Effector memory CD4-positive, alpha-beta T cell (primary cell): ENCODE measurements at places on chromosomes 5 and 9.

GRCh38 chr9:14238518-14238917 is 75.4 kb downstream of the NFIB start:
- no peak for DNase-seq

DNA sequence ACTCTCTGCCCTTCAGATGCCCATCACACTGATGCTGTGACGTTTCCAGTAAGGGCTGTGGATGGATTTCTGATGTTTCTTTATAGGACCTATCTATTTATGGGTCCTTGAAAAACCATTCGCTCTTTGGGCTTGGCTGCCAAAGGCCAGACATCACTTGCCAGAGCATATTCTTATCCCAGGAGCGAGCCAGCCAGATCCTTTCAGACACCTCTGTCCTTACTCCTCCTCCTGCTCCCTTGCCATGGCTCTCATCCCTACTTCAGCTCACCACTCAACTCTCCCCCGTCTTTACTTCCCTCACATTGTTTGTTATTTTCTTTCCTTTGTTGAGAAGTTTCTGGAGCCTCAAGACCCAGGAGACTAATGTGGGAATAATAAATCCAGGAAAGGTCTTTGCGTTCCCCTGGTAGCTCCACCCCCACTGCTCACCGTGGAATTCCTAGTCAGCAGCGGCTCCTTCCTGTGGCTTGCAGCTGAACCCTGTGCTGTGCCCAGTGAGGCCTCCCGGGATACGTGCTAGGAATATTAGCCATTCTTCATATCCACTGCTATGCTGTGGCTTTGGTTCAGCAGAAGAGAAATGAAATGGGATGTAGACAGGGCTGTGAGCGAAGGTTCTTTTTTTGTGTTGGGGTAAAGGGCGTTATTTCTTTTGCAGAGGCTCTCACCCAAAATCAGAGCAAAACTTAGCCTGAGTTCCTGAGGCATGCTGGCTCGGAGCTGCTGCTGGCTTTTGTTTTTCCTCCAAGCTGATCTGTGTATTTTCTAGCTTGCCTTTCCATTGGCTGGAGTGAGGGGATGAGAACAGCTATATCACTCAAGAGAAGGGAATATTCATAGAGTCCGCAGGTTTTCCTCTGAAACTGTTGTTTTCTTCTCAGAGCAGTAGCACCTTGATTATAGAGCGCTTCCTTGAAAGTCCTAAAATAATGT is 171.1 kb downstream of the SAXO1 start:
- no peak for DNase-seq

DNA sequence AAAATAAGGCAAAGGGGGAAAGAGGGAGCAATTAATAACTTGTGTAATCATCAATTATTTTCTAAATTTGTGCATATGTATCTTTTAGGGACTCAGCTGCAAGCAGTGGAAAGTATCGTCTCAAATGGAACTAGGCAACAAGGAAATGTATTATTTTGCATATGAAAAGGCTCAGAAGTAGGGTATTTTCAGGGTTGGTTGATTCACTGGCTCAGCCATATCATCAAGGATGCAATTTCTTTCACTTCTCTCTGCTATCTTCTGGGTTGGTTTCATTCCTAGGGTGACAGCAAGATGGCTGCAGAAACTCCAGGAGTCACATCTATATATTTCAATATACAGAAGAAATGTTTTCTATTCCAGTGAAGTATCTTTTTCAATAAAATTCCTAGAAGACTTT is 509.8 kb downstream of the DMAC1 start:
- no peak for DNase-seq

DNA sequence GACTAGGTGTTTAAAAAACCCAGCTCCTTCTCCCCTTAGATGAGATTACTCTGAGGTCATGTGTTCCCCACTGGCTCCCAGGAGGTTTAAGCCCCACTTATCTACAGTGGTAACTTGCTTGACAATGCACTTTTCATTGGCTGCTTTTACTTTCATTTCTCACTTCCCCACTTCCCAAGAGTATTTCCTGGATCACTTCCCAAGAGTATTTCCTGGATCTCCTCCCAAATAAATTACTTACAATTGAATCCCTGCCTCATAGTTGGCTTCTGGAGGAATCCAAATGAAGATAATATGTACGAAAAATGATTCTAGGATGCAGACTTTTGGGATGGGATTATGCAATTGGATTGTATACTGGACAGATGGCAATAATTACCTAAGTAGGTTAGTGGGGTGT is 47.1 kb upstream of the CHSY3 start:
- no peak for DNase-seq

GRCh38 chr5:179865491-179866240 is 7.0 kb upstream of the MRNIP start:
- DNase-seq: no peak

DNA sequence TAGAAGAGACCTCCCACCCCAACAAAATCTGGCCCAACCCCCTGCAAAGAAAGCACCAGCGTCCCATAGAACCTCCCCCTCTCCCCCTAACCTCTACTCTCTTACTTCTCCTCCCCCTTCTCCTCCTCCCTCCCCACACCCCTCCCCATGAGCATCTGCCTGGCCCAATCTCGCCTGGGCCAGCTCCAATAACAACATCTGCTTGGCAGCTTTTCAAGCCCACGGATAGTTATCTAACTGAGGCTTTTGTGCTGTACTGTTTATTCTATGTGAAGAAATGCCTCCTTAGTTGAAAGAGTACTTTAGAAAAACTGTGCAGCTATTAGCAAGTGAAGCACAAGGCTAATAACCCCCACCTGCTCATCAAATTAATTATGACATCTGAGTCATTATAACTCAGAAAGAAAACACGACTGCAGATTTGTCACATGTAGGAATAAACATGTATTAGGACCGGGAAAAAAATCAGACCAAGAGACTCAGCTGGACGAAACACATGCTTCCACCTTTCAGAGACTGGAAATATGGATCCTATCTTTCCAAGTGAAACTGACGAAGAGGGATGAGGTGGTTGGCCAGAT is 42.8 kb downstream of the NFIB start:
- no peak for DNase-seq

DNA sequence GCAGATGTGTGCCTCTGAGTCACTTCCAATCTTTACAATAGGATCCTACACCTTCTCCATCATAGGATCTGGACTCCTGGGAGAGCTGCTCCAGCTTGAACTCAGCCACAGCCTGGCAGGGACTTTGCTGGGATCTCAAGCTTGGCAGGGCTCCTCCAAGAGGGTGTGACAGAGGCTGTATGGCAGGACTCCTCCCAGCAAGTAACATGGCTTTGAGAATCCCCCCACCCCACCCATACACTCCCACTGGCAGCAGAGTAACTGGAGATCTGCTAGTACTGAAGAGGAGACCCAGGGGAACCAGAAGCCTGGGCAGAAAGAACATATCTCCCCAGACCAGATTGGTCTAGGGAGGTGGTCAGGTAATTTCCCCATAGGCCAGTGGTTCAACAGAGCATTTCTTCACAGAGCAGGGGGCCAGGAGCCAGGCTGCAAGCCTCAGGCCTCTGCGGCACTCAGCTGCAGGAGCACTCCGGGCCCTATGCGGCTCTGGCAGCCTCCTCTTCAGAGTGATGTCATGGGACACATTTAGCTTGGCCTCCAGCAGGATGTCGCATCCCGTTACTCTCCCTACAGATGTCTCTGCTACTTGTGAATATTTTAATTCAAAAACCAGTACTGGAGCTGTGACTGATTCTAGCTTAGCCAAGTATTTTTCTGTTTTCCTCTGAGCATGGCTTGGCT is 1.7 kb upstream of the ACSL6 start:
- DNase-seq: no peak

GRCh38 chr9:136174779-136175615 is 29.9 kb downstream of the LHX3 start:
- no peak for DNase-seq

DNA sequence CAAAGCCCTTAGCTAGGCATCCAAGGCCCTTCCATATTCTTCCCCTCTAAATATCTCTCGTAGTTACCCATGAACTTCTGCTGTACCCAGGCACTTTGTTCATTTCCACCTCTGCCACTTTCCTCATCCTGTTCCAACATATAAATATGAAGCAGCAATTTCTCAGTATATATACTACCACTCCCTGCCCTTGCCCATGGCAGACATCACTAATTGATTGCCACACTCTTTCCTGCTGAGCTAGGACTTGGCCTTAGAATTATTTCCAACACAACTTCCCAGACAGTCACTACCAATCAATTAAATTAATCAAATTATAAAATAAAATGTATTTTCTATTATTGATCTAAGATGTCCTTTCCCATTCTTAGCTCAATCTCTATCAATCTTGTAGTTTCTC is 8.5 kb downstream of the INSYN2B start:
- no peak for DNase-seq

DNA sequence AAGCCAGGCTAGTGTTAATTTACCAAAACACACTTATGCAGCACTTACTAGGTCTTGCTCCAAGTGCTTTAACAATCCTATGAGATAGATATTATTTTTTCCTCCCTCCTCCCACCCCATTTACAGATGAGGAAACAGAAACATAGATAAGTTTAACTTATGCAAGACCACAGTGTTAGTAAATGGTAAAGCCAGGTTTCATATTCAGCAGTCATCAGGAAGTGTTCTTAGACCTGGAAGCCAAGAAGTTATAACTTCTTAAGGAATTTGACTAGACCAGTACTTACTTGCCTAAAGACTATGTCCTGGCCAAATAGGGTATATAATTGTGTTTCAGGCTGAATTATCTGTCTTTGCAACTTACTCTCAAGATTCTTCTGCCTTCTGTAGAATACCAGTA is 15.9 kb downstream of the ABHD17B start:
- no peak for DNase-seq

GRCh38 chr5:116524966-116525365 is 49.7 kb downstream of the SEMA6A start:
- no peak for DNase-seq

DNA sequence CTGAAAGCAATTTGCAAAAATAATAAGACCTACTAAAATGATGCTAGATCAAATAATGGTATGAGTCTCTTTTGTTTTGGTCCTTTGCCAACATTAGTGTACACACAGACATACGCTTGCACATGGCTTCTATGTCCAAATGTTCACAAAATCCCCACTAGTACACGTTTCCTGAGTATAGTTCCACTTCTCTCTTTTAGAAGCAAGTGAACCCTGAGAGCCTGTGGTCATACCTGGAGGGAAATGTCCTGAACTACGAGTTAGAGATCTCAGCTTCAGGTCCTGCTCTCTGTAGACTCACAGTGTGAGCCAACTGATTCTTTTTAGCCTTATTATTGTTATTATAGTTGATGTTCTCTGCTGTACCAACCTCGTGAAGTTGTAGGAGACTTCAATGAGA is 47.3 kb upstream of the ACTBL2 start:
- DNase-seq: no peak

DNA sequence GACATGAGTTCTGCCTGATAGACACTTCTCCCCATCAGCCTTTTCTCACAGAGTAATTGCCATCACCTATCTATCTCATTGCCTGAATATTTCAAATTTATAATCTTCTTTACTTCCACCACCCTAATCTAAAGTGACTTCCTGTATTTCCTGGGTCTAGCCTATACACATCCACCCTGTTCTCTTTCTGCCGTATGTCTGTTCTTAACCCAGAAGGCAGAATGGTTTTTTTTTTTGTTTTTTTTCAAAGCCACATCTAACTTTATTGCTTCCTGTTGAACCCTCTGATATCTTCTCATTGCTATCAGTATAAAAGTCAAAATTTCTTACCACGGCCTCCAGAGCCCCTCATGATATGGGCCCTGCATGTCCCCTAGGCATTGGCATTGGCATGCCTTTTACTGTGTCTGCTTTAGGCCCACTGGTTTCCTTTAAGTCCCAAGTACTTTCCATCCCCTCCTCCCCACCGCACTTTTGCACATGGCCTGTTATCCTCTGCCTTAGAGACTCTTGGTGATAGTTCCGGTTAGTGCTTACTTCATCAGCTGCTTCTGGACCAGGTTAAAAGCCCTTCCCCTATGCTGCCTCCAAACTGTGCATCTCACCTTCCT is 159.9 kb downstream of the MAN2A1 start:
- no peak for DNase-seq

DNA sequence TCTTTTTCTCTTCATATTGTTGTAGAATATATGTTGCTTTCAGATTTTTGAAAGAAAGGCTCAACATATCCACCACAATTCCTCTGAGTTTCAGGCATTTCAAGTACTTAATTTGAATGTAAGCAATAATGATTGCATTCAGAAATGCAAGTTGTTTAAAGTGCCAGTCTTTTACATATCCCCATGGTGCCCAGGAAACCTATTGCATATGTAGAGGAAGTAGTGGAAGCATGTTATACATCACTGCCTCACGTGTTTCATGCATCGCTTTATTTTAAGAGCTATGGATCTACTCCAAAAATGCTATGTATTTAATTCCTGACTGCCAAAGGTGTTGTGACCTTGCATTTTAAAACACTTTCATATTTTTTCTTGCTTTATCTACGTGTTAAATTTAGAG is 28.1 kb downstream of the CPEB4 start:
- no peak for DNase-seq

DNA sequence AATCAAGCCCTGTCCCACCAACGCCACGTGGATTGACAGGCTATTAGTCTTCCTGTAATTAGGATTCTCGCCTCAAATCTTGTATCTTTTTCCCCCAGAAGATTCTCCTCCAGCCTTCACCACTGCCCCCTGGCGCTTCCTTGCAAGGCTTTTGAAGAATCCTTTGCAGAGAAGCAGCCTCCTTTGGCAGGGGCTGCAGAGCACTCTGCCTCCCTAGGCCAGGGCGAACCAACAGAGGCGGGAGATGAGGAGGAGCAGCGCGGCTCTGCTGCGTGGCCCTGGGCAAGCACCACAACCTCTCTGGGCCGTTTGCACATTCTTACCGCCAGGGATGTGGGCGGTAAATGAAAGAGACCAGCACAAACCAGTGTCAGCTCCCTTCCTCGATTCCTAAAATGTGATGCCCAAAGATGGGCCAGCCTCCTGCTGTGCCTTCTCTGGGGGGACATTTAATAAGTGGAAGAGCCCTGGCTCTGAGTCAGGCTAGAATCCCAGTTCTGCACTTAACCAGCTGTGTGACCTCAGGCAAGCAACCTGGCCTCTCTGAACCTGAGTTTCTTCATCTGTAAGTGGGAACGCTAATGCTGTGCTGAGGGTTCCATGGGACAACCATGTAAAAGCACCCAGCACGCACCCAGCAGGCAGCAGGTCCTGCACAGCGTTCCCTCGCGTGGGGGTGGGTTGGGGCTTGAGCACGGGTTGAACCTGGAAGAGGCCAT is 128.6 kb downstream of the KCNIP1 start:
- no peak for DNase-seq

DNA sequence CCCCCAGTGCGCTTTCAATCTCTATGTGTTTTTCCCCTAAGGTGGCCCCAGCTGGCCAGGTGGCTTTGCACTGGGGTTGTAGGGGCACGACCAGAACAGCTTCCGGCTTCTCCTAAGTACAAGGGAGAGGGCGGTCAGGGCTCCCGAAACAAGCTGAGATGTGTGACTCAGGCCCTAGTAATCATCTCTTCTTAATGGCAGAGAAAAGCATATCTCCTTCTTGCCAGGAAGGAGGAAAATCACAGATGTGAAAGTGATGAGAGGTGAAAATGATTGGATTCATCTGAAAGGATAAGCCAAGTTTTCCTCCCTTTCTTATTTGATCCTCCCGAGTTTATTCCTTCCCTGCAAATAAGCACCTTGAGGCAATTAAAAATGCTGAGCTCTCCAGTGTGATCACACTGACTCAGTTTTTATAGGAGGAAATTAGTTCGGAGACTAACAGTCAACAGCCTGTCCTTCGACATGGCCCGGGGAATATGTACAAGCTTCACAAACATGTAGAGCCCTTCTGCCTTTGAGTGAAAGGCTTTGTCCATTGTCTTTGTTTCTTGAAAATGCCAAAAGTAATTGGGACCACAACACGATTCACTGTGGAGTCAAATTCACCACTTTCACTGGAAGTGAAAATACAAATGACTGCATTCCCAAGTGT is 514.8 kb downstream of the PSAT1 start:
- DNase-seq: no peak
